ENCODE measurements at places on chromosomes 2 and 18.

- no peak for DNase-seq
Observed at GRCh38 chr18:58314284-58314683, 270.3 kb downstream of the NEDD4L start.

DNA sequence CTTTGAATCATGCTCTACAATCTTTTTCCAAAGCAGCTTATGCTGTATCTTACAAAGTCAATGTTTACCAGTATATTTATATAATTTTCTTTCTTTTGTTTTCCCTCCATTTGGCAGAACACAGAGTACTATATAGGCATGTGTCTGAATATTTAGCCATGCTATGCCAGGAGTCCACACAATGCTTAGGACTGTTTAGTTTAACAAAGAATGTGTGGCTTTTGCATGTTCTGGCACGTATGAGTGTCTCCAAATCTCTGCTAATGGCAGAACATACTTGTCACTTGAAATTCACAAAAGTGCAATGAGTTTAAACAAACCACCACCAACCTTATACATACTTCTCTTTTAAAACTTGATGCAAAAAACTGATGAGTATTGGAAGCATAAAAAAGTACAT lies 268.0 kb downstream of the NR4A2 start:
- no peak for DNase-seq

DNA sequence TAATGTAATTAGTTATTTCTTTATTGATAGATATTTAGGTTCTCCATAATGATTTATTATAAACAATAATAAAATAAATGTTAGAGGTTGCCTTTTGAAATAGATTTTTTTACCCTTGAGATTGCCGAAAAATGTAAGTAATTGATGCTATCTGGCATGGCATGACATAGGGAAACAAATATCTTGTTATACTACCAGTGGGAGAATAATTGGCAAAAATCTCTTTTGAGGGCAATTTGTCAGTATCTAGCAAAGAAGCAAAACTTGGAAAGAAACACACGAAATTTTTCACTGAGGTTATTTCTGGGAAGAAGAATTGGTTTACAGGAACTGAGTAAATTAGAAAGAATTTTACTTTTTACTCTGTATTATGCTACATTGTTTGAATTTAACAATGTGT lies 547.2 kb upstream of the SETBP1 start:
- DNase-seq = no peak

GRCh38 chr2:163970058-163970813 lies 234.4 kb upstream of the FIGN start:
- DNase-seq = no peak

DNA sequence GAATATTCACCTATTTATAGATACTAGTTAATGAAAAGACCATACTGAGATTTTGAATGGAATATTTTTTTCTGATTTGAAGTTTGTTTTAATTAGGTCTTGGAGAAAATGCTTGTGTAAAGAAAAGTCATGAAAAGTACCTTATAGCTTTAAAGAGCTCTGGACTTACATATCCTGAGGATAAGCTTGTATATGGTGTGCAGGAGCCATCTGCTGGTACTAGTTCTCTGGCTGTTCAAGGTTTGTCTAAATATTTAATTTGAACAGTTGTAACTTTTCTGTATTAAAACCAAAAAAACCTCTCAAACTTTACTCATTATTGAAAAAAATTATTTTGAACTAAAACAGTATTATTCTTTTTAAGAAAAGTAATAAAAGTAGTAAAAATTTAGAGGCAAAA lies 50.1 kb downstream of the UBR3 start:
- no peak for DNase-seq

DNA sequence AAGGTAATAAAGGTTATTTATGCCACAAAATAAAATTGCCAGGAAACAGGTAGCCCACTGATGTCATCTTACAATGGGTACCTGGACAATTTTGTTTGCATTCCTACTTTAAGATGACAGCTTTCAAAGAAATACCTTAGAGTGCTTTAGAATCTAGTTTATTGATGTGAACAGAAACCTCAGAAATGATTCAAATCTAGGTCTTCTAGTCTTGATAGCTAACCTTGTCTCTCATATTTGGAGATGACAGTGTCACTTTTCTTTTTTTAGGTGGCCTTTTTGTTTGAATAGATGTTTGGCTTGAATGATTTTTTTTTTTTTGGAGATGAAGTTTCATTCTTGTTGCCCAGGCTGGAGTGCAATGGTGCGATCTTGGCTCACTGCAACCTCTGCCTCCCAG lies 69.1 kb downstream of the PIK3C3 start:
- no peak for DNase-seq

GRCh38 chr18:28511413-28511821 lies 334.5 kb upstream of the CDH2 start:
- peak; percentile 3 for DNase-seq

DNA sequence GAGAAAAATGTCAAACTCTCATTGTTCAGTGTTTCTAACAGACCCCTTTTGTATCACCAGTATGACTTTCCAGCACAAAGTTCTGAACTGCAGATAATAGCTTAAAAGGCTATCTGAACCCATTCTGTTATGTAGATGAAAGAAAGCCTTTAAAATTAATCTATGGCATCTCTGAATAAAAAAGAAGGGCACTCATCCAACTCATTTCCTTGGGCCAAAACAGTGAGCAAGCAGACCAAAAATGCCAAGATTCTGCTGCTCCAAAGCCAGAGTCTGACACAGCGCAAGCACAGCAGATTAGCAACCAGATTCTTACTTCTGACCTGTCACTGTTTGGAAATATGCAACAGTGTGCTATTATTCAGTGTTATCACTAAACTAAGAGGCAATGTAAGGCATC lies 22.6 kb upstream of the ITGA6 start:
- DNase-seq = peak; percentile 23

DNA sequence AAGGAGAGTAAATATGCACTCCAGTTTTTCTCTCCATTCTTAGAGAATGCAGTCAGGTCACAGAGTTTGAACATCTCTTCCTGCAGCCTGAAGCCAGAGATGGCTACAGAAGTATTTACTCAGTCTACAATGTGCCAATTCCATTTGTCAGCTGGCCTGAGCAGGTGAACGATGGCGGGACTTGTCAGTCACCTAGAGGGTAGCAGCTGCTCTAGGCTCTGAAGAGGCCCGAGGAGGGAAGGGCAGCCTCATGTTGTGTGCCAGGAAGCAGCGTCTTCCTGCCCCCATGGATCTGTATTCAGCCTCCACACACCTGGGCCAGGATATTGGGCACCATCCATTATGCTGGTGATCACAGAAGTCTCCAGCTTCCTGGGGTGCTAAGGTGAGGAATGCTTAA lies 316.7 kb upstream of the CHAC2 start:
- no peak for DNase-seq

DNA sequence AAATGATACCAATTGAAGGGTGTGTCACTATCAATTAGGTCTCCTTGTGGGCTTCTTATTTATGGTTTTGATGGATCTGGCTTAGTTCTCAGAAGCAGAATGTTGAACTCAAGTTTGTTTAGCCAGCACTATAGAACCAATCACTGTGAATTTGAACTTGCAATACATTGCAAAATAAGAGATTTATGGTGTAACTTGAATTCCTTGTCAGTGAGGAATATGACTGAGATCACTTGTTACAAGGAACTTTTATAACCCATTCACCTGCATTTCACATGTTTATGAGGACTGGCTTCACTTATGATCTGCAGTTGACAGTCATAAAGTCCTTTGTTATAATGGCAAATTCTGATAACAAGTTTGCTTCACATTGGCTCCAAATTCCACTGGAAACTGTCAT lies 9.8 kb downstream of the GATA6 start:
- DNase-seq = no peak

- no peak for DNase-seq
Observed at GRCh38 chr2:197079414-197079813, 152.9 kb upstream of the PGAP1 start.

- DNase-seq = no peak
Observed at GRCh38 chr2:99485411-99485810, 4.4 kb downstream of the REV1 start.

DNA sequence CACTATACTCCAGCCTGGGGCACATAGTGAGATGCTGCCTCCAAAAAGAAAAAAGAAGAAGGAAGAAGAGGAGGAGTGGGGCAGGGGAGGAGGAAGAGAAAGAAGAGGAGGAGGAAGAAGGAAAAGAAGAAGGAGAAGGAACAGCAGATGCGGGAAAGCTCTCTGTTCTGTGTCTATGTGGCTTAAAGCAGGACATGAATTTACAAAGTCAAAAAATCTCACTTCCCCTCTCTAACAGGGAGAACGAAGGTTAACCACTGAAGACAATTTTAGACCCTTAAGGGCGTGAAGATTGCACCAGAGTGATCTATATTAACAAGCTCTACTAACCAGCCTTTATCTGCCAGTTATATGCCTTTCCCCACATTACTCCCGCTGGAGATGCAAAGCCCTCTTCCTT lies 258.9 kb downstream of the METTL4 start:
- no peak for DNase-seq

DNA sequence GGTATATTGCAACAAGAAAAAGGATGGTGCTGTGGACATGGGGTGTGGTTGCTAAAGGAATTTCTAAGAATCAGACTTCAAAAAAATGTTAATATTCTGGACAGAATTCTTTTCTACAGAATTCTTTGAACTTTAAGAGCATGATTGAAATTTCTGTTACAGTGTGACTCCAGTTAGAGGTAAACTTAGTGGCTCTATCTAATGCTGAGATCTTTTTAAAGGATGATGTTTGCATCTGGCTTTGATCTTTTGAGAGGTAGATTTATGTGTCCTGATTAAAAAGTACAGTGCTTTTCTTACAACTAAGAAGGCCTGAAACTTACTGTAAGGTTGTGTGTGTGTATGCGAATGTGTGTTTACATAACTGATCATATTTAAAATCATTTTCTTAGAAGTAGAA lies 25.4 kb downstream of the NCK2 start:
- no peak for DNase-seq

DNA sequence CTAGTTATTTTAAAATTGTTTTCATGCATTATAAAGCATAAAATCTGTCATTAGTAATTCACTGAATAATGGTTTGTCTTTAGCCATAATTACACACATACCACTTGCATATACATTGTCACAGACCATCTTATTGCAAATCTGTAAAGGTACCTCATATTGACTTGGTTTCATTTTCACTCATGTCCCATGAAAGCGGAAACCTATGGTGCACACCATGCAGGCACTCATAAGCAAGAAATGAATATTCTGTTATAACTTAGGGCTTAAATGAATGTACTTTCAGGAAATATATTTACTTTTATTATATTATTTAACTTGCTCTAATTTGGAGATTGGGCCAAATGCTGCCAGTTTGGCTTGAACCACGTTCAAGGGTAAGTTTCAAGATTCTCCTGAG lies 29.2 kb upstream of the STK17B start:
- no peak for DNase-seq

DNA sequence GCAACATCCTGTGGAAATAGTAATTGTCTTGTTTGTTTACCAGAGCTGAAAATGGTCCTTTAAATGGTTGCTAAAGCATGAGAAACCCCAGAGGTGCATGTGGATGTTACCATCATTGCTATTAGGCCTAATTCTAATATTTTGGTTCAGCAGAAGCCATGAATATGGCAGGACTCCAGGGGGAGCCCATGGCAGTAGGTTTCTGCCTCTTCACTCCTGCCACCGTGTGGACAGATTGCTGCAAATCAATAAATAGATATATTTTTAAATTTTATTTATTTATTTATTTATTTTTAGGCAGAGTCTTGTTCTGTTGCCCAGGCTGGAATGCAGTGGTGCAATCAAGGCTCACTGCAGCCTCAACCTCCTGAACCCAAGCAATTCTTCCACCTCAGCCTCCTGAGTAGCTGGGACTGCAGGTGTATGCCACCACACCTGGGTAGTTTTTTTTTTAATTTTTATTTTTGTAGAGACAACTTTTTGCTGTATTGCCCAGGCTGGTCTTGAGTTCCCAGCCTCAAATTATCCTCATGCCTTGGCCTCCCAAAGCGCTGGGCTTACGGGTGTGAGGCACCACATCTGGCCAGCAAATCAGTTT lies 54.9 kb upstream of the CAPN13 start:
- DNase-seq = peak; percentile 20

- DNase-seq = no peak
Observed at GRCh38 chr2:149205143-149205542, 125.2 kb upstream of the LYPD6 start.

DNA sequence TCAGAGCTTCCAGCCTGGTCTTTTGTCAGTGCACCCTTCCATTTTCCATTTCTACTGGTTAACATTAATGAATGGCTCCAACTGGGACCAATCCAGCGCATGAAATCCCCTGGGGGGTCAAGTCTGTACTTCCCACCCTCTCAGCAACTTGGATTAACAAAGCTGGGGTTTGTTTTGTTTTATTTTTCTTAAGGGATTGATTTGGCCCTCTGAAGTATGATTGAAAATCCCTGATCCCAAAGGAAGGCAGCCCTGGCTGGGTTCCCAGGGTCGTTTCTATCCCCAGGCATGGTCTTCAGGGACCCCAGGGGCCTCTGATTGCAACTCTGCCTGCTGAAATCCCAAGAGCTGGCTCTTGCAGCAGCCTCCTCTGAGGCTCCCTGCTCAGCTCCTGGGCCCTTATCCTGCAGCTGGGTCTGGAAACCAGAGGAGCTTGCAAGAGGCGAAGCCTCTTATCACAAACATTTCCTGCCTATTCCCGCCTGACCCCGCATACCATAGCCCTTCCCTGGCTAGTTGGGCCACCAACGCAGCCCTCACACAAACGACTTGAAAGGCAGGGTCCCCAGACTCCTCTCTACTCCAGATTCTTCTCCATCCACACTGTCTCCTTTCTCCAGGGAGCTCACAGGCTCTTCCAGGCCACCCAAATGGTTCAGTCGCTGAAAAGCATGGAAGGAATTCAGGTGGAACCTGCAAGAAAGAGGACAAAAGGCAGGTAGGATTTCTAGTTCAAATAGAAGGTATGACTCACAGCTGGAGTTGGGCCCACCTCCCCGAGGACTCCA lies 109.7 kb upstream of the PKDCC start:
- DNase-seq = no peak

DNA sequence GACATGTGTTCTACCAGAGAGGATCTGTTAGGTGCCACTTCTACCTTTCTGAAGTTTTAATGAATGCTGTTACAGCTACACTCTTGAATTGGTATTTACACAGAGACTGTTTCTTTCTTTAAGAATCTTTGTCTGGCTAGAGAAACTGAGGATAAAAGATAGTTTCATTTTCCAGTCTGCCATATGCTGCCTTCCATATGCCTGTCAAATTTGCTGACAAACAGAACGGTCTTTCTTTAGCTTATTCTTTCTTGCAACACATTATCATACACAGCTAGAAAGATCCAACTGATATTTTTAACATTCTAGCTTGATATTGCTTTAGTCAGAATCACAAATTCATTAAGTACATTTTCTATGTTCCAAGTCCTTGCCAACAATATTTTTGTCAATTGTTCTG lies 409.8 kb upstream of the CELF4 start:
- no peak for DNase-seq

DNA sequence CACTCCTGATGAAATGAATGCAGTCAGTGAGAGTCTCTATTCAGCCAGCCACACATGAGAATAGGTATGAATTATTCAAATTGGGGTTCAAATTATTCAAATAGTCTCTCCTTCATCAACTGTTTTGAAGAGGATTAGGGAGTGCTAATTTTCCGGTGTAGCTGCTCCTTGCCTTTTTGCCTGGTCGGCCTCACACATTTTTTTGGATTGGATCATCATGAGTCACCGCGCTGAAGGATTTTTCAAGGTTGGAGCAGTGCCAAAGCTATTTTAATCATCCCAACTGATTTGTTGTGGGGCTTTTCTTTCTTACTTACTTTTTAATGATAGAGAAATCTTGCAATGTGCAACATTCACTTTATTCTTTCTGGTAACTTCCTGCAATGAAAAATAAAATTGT lies 2.4 kb upstream of the DTNA start:
- no peak for DNase-seq

GRCh38 chr2:27191070-27191829 lies 20.6 kb upstream of the ATRAID start:
- DNase-seq = peak; percentile 35

All from H54 (cell line).